Karpas-422 (cell line): ENCODE measurements at places on chromosomes 7 and 10.
A peak's percentile ranks its signal among the peaks of the same experiment; 100 is the strongest.

DNA sequence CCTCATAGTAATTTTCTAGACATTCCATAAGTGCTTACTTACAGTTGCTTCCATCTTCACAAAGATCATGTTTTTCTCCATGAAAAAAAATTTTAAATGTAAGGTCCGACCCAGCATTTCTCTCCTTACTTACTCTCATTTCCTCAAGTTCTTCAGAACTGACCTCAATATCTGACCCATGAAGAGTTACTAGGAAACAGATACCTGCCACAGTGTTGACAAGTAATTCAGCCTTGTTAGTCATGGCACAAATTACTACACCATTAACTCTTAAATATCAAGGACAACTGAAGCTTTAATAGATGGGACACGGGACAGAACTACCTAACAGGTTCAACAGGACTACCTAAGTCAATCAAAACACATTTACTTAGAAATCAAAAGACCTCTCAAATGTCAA lies 316.2 kb downstream of the POM121L12 start:
- no peak for DNase-seq
- no peak overlapping the region for H3K4me3 ChIP-seq
- no peaks in the 10 kb centered on the region for H3K27me3 ChIP-seq
- H3K36me3 ChIP-seq, result no peaks in the 10 kb centered on the region

- DNase-seq, result no peak
- peaks cover 10% of the 10 kb centered on the region for H3K4me1 ChIP-seq
- H3K4me3 ChIP-seq, result no peak overlapping the region
- no peaks in the 10 kb centered on the region for H3K36me3 ChIP-seq
- no peaks in the 10 kb centered on the region for H3K27me3 ChIP-seq
These were observed 39.7 kb downstream of the AHCYL2 start for GRCh38 chr7:129264534-129264933.

DNA sequence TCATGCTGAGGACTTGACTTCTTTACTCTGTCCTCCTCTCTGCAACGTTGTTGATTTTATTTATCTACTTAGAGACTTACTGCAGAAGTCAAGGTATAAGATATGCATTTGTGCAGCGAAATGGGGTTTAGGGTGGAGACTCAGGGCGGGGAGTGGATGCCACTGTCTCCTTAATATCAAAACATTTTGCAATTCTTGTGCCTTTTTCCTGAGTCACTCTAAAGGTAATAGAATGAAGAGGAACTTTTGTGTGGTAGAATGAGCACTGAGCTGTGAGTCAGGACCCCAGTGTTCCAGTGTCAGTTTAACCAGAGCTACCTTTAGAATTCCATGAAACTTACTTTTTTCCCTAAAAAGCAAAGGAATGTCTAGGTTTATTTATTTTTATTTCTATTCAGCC lies 78.2 kb downstream of the VTI1A start:
- DNase-seq, result no peak
- no peak overlapping the region for H3K27ac ChIP-seq
- H3K4me1 ChIP-seq, result no peaks in the 10 kb centered on the region
- H3K27me3 ChIP-seq, result no peaks in the 10 kb centered on the region

GRCh38 chr10:128163701-128164100 lies 37.5 kb upstream of the MKI67 start:
- no peaks in the 10 kb centered on the region for H3K27me3 ChIP-seq
- no peaks in the 10 kb centered on the region for H3K36me3 ChIP-seq
- no peak for DNase-seq
- no peak overlapping the region for H3K4me3 ChIP-seq
- peaks cover 6% of the 10 kb centered on the region for H3K4me1 ChIP-seq
- H3K27ac ChIP-seq, result no peak overlapping the region

- no peak overlapping the region for H3K4me3 ChIP-seq
- no peak overlapping the region for H3K27ac ChIP-seq
- DNase-seq, result no peak
- H3K36me3 ChIP-seq, result no peaks in the 10 kb centered on the region
These were observed 3.3 kb downstream of the RADIL start for GRCh38 chr7:4880218-4880617.

- no peaks in the 10 kb centered on the region for H3K27me3 ChIP-seq
- no peak for DNase-seq
- no peak overlapping the region for H3K27ac ChIP-seq
- no peak overlapping the region for H3K4me3 ChIP-seq
- H3K4me1 ChIP-seq, result no peaks in the 10 kb centered on the region
- H3K36me3 ChIP-seq, result no peaks in the 10 kb centered on the region; the same call in 1 of the 2 replicates
These were observed 255.2 kb downstream of the BUB3 start for GRCh38 chr10:123409426-123409825.

DNA sequence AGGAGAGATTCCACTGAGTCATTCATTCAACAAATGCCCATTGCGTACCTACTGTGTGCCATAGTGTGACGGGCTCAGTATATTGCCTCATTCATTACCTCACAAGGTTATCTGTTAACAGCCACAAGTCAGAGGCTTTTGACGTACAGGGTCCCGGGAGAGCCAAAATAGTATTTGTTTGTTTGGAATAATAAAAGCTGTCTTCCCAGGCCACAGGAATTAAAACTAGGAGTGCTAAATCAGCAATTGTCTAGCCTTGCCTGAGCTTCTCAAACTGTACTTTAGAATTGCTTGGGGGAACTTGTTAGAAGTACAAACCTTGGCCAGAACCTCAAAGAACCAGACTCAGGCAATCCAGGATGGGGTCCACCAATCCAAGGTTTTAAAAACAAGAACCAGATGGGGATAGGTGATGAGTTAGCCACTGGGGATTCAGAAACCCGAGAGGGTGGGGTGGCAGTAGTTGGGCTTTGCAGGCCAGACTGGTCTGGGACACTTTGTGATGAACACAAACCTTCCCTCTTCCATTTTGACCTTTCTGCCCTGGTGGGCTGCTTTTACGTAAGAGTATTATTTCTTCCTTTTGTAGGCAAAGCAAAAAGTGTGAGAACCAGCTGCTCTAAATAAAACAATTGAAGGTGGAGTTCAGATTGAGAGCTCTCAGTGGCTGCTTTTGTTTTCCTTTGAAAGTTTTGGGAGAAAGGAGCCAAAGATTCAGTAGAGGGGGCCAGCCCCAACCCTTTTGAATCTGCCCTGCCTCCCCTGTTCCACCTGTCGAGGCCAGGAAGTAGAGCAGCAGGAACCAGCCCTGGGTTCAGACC lies 113.0 kb upstream of the ANLN start:
- H3K4me3 ChIP-seq, result no peak overlapping the region; the same call in 1 of the 2 replicates
- H3K27me3 ChIP-seq, result no peaks in the 10 kb centered on the region
- DNase-seq, result no peak
- peaks cover 97% of the 10 kb centered on the region for H3K4me1 ChIP-seq
- peak overlapping the region; percentile 100 for H3K27ac ChIP-seq

DNA sequence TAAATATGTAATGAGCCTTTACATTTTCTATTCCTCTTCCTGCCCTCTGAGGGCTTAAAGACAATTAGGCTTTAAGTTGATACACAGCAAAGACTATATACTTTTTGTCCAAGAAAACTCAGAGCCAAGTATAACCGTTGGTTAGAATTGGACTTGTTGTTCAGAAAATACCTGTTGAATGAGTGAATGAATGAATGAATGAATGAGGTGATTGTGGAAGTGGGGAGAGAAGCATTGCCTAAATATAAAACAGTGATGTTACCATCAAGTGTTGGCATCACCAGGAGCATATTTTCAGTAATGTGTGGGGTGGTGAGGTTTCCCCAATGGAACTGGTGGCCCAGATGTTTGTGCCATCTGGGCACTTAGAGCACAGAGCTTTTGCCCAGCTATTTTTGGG lies 106.9 kb downstream of the AOAH start:
- no peaks in the 10 kb centered on the region for H3K36me3 ChIP-seq
- no peak overlapping the region for H3K27ac ChIP-seq
- no peaks in the 10 kb centered on the region for H3K27me3 ChIP-seq
- no peaks in the 10 kb centered on the region for H3K4me1 ChIP-seq

DNA sequence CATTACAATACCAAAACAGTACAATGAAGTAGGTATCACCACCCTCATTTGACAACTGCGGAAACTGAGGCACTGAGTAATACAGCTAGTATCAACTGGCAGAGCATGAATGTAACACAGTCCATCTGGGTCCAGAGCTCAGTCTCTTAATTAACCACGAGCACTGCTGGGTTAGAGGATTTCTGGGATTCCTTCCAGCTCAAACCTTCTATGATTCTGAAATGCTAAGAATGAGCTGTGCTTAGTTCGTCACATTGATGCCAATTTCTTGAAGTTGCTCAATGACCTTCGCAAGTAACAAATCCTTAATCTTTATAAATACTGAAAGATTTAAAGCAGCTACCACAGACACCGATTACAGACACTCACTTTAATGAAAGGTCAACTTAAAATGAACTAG lies 62.5 kb downstream of the SGMS1 start:
- H3K4me3 ChIP-seq, result no peak overlapping the region
- no peaks in the 10 kb centered on the region; the same call in 1 of the 2 replicates for H3K4me1 ChIP-seq
- no peak overlapping the region for H3K27ac ChIP-seq
- DNase-seq, result no peak
- H3K27me3 ChIP-seq, result no peaks in the 10 kb centered on the region
- H3K36me3 ChIP-seq, result no peaks in the 10 kb centered on the region

- no peaks in the 10 kb centered on the region for H3K27me3 ChIP-seq
- no peaks in the 10 kb centered on the region for H3K4me1 ChIP-seq
- H3K27ac ChIP-seq, result no peak overlapping the region
- H3K36me3 ChIP-seq, result no peaks in the 10 kb centered on the region
- H3K4me3 ChIP-seq, result no peak overlapping the region
These were observed 217.7 kb downstream of the ABCA13 start for GRCh38 chr7:48388911-48389310.

GRCh38 chr7:92674379-92674778 lies 84.2 kb upstream of the FAM133B start:
- no peak overlapping the region for H3K27ac ChIP-seq
- no peak for DNase-seq
- H3K27me3 ChIP-seq, result no peaks in the 10 kb centered on the region
- no peak overlapping the region for H3K4me3 ChIP-seq

DNA sequence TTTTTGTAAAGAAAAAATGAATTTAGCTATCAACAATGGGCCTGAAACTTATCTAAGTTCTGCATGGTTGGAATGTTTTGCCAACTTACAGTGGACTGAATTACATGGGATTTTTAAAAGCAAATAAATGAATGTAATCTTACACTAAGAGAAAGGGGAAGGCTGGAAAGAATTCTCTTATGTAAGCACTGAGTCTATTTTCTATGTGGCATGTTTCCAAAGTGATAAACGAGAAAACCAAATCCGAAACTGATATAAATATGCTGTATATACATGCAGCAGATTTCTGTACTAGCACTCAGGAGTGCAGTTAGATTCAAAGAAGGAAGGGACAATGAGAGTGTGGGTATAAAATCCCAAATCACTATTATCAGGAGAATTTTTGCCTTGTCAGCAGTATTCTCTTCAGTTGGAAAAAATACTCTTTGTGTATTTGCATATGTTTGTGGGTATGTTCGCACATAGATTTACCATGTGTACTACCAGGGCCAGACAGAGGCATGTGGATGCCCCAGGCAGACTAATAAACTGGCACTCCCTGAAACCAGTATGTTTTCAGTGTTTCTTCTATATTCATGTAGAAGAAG lies 334.3 kb upstream of the SEMA3D start:
- H3K4me3 ChIP-seq, result no peak overlapping the region
- H3K27me3 ChIP-seq, result no peaks in the 10 kb centered on the region
- H3K4me1 ChIP-seq, result no peaks in the 10 kb centered on the region
- no peak for DNase-seq
- H3K27ac ChIP-seq, result no peak overlapping the region
- no peaks in the 10 kb centered on the region for H3K36me3 ChIP-seq

GRCh38 chr7:131235489-131236317 lies 92.0 kb upstream of the MKLN1 start:
- no peak for DNase-seq
- H3K36me3 ChIP-seq, result no peaks in the 10 kb centered on the region
- peaks cover 17% of the 10 kb centered on the region for H3K4me1 ChIP-seq
- H3K27me3 ChIP-seq, result no peaks in the 10 kb centered on the region
- H3K27ac ChIP-seq, result no peak overlapping the region

DNA sequence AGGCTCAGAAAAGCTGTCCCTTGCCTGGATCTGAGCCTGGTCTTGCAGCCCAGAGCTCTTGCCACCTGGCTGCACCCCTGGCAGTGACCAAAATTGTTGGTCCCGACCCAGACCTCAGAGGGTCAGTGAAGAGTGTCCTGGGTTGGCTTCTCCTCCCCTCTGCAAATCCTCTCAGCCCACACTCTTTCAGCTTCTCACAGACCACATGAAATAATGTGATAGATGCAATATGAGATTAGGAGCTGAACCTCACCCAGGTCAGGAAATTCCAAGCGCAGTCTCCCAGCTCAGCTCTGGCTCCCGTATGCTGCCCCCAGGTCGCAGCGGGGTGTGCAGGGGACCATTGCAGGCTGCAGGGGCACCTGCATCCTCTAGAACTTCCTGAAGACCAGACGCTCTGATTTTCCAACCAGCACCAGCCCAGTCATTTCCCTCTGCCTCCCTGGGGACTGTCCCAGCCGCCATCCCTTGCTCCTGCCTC lies 19.6 kb upstream of the RET start:
- no peaks in the 10 kb centered on the region for H3K27me3 ChIP-seq
- no peak for DNase-seq
- H3K4me3 ChIP-seq, result no peak overlapping the region
- H3K36me3 ChIP-seq, result no peaks in the 10 kb centered on the region
- peaks cover 10% of the 10 kb centered on the region for H3K4me1 ChIP-seq

GRCh38 chr7:72016574-72016973 lies 395.6 kb downstream of the CALN1 start:
- H3K36me3 ChIP-seq, result no peaks in the 10 kb centered on the region
- no peak for DNase-seq
- no peak overlapping the region for H3K4me3 ChIP-seq
- no peak overlapping the region for H3K27ac ChIP-seq

GRCh38 chr7:73718905-73719805 lies at the start of gene STX1A:
Gene STX1A (minus strand): TSS chr7:73719669. CDS start chr7:73719631, 38 bp downstream.
- no peaks in the 10 kb centered on the region for H3K36me3 ChIP-seq
- no peak within 1 kb of the TSS for H3K27ac ChIP-seq
- peak; percentile 88 for DNase-seq
- peak within 1 kb of the TSS; percentile 92 for H3K4me3 ChIP-seq
- no peaks in the 10 kb centered on the region for H3K27me3 ChIP-seq

DNA sequence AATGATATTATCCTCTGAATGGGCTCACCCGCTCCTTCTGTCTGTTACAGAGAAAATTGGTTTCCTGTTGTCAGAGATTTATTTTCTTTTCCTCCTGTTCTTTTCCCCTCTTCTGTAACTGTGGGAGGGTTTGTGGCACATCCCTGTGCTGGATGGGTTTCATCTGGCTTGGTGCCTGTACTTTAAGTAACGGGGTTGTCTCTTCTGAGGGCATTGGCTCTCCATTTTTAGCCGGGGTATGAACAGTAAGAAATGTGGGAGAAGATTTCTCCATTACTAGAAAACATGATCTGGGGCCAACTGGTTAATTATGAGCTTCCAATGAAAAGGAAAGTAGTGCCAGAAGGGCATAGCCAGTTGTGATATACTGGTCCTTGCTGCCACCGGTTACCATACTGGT lies 142.6 kb downstream of the SND1 start:
- no peaks in the 10 kb centered on the region for H3K27me3 ChIP-seq
- H3K36me3 ChIP-seq, result no peaks in the 10 kb centered on the region
- peak overlapping the region; percentile 38; the same call in 1 of the 2 replicates for H3K27ac ChIP-seq
- DNase-seq, result no peak
- no peak overlapping the region for H3K4me3 ChIP-seq
